ENCODE measurements at places on chromosomes 2 and 18.

GRCh38 chr2:219362524-219363164 is 25.1 kb downstream of the DNPEP start:
- peak; percentile 41 for DNase-seq

DNA sequence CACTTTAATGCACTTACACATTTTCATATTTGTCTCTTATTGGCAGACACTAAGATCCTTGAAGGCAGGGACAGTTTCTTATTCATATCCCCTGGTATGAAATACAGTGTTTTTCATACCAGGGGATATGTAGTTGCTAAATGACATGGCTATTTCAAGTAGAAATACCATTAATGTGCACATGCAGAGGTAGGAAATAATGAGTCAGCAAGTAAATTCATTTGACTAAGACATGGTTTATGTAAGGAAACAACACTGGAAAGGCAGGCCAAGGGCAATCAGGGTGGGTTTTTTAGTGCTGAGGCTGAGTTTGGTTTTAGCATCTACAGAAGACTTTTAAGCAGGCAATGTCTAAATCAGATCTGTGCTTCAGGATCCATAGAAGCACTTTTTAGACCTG is 155.9 kb downstream of the WDPCP start:
- DNase-seq = no peak

DNA sequence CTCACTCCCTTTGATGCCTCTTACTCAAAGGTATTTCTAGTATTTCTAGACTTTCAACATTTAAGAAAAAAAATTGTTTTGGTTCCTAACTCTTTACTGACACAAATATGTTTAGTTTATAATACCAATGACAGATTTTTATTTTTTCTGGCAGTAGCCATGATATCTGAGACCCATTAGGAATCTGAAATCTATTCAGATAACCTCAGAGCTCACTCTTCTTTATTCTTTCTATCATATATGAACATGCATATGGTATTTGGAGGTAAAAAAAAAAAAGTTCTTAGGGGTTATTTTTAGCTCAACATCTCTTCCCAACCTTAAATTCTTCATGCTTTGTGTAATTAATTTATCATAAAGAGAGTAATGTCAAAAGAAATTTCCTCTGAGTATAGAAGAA is 465.5 kb downstream of the CDH2 start:
- DNase-seq = no peak

- DNase-seq = no peak
Observed at GRCh38 chr18:31429623-31430022, 17.9 kb upstream of the DSG3 start.

GRCh38 chr2:236302555-236302954 is 38.3 kb upstream of the ASB18 start:
- no peak for DNase-seq

GRCh38 chr2:145551686-145552085 is 1031.8 kb upstream of the ZEB2 start:
- no peak for DNase-seq

DNA sequence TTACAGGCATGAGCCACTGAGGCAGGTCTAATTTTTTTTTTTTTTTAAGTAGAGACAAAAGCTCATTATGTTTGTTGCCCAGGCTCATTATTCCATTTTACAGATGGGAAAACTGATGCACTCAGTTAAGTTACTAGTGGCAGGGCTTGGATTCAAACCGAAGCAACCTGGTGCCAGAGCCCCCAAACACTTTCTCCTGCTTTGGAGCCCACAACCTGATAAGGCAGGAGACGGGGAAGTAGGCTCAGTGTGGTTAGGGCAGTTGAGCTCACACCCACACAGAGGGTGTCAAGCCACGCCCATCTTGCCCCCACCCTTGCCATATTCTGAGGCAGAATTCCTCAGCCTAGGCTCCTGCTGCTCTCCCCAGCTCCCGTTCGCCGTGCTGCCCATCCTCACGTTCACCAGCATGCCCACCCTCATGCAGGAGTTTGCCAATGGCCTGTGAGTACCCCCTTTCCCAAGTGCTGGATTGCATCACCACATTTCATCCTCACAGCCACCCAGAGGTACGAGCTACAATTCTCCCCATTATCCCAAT is 5.8 kb upstream of the CTDSP1 start:
- DNase-seq = no peak

GRCh38 chr2:45794134-45794617 is 142.7 kb downstream of the PRKCE start:
- no peak for DNase-seq

GRCh38 chr18:60543646-60544045 is 171.1 kb upstream of the MC4R start:
- no peak for DNase-seq

- DNase-seq = no peak
Observed at GRCh38 chr2:62934517-62934916, 116.1 kb upstream of the OTX1 start.

DNA sequence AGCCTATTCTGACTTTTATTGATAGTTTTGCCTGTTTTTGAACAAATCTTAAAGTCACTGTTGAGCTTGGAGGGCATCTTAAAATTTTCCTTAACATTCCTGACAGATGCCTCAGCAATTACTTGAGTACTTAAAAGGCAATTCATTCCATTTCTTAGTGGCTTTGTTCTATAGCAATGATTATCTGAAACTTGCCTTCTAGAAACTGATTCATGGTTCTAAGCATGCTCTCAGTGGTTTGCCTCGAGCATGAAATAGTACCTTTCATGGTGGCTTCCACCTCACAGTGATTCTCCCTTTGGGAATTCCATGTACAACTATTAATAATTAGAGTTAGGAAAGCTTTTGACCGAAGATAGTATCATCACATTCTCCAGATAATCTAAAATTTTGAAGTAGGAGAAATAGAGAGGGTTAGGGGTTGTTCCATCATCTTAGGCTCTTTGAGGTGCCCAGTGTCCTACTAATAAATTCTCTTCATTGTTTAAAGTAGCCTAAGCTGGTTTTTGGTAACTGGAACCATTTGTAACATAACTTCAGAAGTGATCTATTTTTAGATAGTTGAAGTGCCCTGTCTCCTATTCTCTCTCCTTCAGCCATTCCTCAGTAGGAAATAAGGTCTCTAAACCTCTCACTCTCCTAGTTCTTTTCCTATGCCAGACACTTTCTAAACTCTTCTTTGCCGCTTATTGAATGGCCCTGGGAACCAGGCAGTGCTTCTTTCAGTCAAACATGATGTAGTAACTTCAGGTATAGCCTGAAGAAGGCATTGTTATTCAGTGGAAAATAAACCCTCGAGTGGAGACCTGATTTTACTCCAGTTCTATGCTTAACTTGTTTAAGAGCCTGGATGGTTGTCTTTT is 156.1 kb downstream of the HAUS1 start:
- no peak for DNase-seq

DNA sequence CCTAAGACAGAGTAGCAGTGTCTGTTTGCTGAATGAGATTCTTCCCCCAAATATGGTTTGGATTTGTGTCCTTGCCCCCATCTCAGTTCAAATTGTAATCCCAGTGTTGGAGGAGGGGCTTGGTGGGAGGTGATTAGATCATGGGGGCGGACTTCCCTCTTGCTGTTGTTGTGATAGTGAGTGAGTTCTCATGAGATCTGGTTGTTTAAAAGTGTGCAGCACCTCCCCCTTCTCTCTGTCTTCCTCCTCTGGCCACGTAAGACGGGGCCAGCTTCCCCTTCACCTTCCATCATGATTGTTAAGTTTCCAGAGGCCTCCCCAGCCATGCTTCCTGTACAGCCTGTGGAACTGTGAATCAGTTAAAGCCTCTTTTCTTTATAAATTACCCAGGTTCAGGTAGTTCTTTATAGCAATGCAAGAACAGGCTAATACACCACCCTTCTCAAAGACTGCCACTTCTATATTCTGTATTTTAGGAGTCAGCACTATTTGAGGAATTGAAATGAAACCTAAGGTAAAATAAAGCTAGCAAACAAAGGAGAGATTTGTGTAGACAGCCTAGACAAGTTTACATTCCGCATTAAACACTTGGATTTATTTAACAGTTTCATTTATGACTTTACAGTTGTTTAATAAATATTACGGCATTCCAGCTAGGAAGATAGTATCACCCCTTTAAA is 21.6 kb downstream of the FBXO36 start:
- no peak for DNase-seq

- DNase-seq = no peak
Observed at GRCh38 chr2:225466891-225467604, 67.5 kb downstream of the NYAP2 start.

DNA sequence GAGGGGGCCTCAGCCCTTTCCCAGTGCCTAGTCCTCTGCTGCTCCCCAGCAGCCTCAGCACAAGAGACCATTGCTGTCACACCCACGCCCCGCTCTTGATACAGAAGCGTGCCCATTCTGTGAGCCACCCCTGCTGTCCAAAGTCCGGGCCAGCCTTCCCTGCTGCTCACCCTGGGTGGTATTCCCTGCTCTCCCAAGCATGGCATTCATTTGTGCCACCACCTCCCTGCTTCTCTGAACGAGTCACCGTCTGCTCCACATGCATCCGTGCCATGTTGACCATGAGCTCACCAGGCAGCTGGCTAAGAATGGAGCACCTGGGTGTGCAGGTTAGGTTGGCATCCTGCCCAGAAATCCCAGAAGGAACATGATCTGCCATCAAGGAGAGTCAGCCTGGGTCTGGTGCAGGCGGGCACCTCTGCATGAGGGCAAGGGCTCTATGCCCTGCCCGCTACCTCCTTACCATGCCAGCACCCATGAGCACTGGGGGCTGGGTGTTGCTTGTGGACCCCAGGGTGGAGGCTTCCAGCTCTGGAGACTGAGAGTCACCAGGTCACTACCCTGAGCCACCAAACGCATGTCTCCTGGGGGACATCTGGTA is 63.0 kb downstream of the TWIST2 start:
- DNase-seq = no peak

DNA sequence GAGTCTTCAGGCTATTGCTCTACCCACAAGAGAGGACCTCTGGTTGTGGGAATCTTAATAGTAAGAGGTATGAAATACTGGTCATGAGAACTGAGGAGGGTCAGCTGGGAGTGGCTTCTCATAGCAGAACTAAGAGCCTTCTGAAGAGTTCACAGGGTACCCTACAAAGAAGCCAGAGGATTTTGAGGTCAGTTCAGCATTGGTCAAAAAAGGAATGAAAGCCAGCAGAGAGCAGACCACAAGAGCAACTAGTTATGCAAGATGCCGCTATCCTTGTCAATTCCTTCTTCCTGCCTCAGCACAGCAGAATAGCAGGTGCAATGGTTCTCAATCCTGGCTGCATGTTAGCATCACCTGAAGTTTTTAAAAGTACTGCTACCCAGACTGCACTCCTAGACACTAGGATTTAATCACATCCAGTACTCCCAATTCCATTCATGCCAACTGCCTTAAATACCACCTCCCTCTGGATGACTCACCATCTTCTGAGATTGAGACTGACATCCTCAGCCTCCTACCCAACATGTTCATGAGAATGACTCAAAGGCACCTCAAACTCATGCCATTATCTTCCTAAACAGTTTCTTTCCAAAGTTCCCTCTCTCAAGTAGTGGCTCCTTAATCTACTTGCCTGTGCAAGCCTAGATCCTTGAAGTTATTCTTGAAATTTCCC is 81.0 kb upstream of the RBMS1 start:
- DNase-seq = no peak

- no peak for DNase-seq
Observed at GRCh38 chr2:166677996-166678395, 183.9 kb upstream of the SCN7A start.

GRCh38 chr2:12096788-12097449 is 350.5 kb downstream of the LPIN1 start:
- DNase-seq = no peak

- DNase-seq = no peak
Observed at GRCh38 chr18:76506395-76506794, 11.4 kb upstream of the ZNF516 start.

Data from GM13977 (cell line).